ENCODE measurements at places on chromosomes 1 and 21. TPM values are rescaled to one million over a fixed set of nuclear protein-coding genes. Genes with fewer than 3 reads are reported as not detected.
A peak's percentile ranks its signal among the peaks of the same experiment; 100 is the strongest.

GRCh38 chr1:198700396-198700795, 61.6 kb downstream of the PTPRC start:
- no peak for DNase-seq
- H3K36me3 ChIP-seq, result no peaks in the 10 kb centered on the region
- no peaks in the 10 kb centered on the region for H3K27me3 ChIP-seq
- no peak overlapping the region for H3K27ac ChIP-seq

DNA sequence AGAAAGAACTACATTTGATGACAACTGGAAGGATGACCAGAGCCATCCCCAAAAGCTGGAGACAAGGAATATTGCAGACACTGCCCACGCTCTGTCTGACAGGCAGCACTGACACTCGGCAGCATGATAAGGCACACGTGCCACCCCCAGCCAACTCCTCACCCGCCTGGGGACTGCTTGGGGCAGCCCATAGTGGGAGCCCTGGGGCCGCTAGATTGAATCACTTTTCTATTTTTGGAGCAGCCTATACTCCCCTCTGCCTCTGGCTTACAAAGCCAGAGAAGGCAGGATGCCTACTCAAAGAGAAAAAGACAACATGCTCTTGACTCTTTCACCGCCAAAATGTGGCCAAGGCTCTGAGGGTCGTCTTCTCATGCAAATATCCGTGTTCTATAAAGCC, 1.3 kb downstream of the SMG5 start:
- H3K4me3 ChIP-seq, result peak overlapping the region; percentile 57
- H3K36me3 ChIP-seq, result peaks cover 13% of the 10 kb centered on the region
- H3K4me1 ChIP-seq, result peaks cover 12% of the 10 kb centered on the region
- H3K27ac ChIP-seq, result peak overlapping the region; percentile 17
- H3K27me3 ChIP-seq, result no peaks in the 10 kb centered on the region
- DNase-seq, result peak; percentile 13

OPTC gene
- total RNA-seq, result not detected

- no peaks in the 10 kb centered on the region for H3K27me3 ChIP-seq
- H3K36me3 ChIP-seq, result no peaks in the 10 kb centered on the region
- no peaks in the 10 kb centered on the region for H3K4me1 ChIP-seq
Observed at GRCh38 chr1:96365596-96366390, 355.8 kb upstream of the PTBP2 start.

DNA sequence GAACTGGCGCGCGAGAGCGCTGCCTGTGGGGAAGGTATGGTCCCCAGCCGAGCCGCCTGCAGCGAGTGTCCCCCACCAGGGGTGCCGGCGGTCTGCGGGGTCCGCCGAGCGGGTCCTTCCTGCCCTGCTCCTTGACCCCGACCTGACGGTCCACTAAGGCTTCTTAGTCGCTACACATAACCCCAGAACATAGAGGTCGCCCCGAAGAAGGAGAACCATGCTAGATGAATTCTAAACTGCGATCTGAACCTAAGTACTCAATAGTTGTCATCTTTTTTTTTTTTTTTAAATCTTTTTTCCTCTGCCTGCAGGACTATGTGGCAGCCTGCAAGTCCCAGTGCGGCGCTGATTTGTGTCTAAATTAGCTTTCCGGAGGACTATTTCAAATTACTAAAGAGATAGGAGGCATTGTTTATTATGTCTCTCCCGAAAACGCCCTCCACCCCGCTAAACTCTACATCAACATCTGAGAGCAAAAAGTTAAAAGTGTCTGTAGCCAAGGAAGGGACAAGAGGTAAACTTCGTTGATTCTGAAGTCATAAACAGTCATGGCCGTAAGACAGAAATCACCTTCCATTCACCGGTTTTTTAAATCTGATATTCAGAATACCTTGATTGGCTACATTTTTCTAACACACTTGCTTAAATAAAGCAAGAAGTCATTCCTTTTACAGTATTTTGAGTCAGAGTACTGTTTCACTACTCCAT, 476 bp downstream of the AXDND1 start:
- peak overlapping the region; percentile 77 for H3K4me3 ChIP-seq
- peak overlapping the region; percentile 97 for H3K27ac ChIP-seq
- no peaks in the 10 kb centered on the region for H3K36me3 ChIP-seq
- no peaks in the 10 kb centered on the region for H3K27me3 ChIP-seq

- peak overlapping the region; percentile 78 for H3K27ac ChIP-seq
- no peak overlapping the region for H3K4me3 ChIP-seq
- H3K4me1 ChIP-seq, result peaks cover 51% of the 10 kb centered on the region
- peaks cover 31% of the 10 kb centered on the region for H3K36me3 ChIP-seq
- no peaks in the 10 kb centered on the region for H3K27me3 ChIP-seq
Observed at GRCh38 chr1:155175281-155175926, 1.8 kb downstream of the TRIM46 start.

CRABP2 gene
- 0.76 TPM for total RNA-seq

- no peaks in the 10 kb centered on the region for H3K36me3 ChIP-seq
- no peaks in the 10 kb centered on the region for H3K4me1 ChIP-seq
- H3K27ac ChIP-seq, result no peak overlapping the region
- no peak for DNase-seq
- H3K27me3 ChIP-seq, result no peaks in the 10 kb centered on the region
Observed at GRCh38 chr21:39666681-39667315, 54.1 kb downstream of the B3GALT5 start.

DNA sequence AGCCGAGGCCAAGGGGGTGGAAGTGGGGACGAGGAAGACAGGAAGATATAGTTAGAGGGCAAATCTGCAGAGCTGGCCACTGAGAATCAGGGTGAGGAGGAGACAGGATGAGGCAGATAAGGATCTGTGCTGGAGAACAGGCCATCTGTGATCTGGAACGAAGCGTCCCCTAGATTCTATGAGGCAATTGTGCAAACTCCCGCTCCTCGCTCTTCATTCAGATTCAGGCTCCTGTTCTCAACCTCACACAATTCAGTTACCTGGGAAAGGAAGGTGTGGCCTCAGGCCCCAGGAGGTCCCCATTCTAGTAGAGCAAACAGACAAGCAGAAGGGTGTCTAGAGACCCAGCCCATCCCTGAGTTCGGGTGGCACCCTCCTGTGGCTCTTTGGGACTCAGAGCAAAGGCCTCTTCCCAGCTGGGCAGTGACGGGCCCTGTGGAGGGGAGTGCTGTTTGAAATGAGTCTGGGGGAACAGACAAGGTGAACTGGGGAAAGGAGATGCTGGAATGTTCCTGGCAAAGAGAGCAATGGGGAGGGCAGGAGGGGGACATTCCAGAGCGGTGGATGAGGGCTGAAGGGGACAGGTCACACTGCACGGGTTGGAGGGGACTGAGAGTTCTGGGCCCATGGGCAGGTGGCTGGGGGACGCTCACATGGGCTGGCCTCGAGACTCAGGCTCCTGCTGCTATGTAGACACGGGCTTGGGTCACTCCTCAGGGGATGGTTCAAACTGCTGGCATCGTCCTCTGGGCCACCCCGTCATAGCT, 39.9 kb upstream of the AJAP1 start:
- no peak for DNase-seq
- H3K36me3 ChIP-seq, result no peaks in the 10 kb centered on the region
- no peaks in the 10 kb centered on the region for H3K4me1 ChIP-seq
- H3K27ac ChIP-seq, result no peak overlapping the region
- H3K27me3 ChIP-seq, result peaks cover 18% of the 10 kb centered on the region

DNA sequence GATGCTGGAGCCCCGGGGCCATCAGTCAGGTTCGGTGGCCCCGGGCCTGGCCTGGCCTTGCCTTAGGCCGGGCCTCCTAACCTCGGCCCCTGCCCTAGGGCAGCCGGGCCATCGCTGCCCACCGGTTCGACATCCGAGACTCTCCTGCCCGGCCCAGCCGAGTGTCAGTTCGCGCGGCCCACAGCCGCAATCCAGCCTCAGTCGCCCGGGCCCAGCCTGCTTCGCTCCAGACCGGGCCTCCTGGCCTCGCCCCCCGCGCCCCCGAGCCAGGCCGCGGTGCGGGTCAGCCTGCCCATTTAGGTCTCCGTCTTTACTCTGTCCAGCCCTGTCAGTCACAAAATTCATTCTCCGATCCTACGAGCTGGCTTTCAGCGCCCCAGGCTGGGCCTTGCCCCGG, 777 bp downstream of the LRRC41 start:
- peak overlapping the region; percentile 85 for H3K27ac ChIP-seq
- H3K36me3 ChIP-seq, result no peaks in the 10 kb centered on the region
- peak; percentile 18 for DNase-seq
- H3K4me1 ChIP-seq, result peaks cover 51% of the 10 kb centered on the region
- H3K27me3 ChIP-seq, result no peaks in the 10 kb centered on the region
- peak overlapping the region; percentile 79 for H3K4me3 ChIP-seq

DNA sequence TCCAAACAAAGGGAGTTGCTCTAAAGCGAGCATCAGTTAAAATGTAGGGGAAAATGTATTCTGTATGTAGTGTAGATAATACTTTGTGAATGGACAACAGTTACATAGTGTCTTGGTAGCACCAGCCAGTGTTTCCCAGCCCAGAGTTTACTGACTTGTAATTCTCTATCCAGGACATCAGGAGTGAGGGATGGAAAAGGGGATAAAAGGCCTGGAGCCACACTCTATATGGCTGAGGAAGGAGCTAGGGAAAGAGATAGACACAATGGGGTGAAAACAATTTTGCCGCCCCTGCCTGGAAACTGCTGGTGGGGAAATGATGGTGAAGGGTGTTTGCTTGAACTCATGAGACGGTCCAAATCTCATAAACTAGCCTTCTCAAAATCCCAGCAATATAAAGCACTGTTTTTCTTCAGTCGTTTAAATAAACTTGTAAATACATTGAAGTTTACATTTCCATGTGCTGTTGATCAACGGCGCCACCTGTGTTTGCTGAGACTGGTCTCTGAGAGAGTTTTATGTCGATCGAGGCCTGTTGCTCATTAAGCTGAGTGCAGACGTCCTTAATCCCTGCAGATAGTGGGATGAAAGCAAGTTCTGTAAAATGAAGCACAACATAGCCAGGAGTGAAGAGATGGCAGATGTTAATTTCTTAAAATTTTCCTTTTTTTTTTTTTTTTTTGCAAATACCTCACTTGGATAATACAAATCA, 27.9 kb upstream of the AGO1 start:
- H3K4me3 ChIP-seq, result no peak overlapping the region
- no peak for DNase-seq
- peaks cover 3% of the 10 kb centered on the region for H3K36me3 ChIP-seq
- H3K27ac ChIP-seq, result no peak overlapping the region

DNA sequence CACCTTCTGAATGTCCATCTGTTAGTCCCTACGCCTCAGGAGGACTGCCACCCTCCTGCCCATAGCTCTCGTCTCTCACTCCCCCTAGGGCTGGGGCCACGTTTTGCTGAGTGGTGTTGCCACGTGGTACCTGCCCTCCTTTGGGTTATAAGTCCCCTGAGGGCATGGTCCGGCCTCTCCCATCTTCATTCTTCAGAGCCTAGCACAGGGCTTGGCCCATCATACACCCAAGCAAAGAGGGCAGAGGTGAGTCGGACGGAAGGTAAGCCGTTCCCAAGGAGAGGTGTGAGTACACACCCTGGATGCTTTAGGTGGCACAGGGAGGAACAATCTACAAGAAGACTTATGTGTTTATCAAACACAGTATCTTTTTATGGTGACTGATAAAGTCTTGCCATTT, 10.9 kb downstream of the PADI2 start:
- H3K27me3 ChIP-seq, result peaks cover 36% of the 10 kb centered on the region
- no peaks in the 10 kb centered on the region for H3K4me1 ChIP-seq
- H3K27ac ChIP-seq, result no peak overlapping the region
- DNase-seq, result no peak
- H3K36me3 ChIP-seq, result no peaks in the 10 kb centered on the region

RRP15 gene
- 11.7 TPM for total RNA-seq

- no peak for DNase-seq
- no peaks in the 10 kb centered on the region for H3K36me3 ChIP-seq
Observed at GRCh38 chr1:237711281-237711680, 179.4 kb downstream of the ZP4 start.

DNA sequence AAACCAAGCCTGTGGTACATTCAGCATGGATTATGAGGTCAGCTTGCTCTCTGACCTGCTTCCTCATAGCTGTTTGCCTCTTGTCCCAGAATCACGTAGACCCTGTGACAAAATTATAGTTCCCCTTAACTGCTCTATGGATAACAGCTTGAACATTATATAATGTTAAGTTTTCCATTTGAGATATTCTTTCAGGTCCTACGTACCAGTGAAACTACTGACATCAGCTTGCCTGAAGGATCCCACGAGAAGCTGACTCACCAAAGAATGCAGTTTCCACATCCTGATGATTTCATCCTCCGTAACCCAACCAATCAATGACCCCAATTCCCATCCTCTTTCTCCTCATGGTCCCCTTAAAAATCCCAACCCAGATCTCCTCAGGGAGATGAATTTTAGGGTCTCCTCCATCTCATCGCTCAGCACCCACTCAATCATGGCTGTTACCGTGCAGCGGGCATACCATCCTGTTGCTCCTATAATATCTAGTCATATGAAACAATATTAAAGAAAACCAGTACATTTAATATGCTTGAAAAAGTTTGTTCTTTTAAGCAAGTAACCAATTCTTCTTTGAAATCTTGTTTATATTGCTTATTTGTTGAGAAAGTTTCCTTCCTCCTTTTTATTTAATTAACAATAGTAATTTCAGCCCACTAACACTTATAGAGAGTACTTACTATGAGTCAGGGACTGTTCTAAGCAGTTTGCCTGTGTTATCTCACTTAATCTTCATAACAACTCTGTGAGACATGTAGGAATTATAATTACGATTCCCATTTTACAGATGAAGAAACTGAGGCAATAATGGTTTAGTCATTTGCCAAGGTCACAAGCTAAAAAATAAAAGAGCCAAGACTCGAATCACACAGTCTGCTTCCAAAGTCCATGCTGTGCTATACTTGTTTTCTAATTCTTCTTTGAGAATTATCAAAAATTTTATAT, 27.4 kb downstream of the CHML start:
- H3K36me3 ChIP-seq, result no peaks in the 10 kb centered on the region
- no peak overlapping the region for H3K4me3 ChIP-seq
- no peak for DNase-seq
- no peak overlapping the region for H3K27ac ChIP-seq

- H3K27me3 ChIP-seq, result no peaks in the 10 kb centered on the region
- no peak overlapping the region for H3K27ac ChIP-seq
- peaks cover 15% of the 10 kb centered on the region for H3K36me3 ChIP-seq
- DNase-seq, result no peak
- H3K4me1 ChIP-seq, result peaks cover 80% of the 10 kb centered on the region
Observed at GRCh38 chr1:19430121-19431068, 54.9 kb downstream of the CAPZB start.

DNA sequence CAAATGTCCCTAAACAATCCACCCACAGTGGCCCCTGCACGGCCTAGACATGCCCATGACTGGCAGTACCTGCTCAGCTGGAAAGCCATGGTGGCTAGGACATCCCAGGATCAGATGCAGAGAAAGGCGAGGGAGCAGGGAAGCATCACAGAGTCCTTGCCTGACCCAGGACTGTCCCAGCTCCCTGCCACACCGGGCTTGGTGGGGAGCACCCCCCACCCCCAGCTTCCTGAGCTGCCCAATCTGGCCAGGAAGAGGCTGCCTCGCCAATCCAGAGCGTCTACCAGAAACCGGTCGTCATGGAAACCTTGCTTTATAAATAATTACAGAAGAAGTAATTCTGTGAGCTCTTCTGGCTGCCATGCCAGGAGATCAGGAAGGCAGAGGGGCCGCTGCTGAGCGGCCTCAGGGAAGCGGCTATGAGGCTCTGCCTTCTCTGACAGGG, 34.8 kb downstream of the ACOT7 start:
- no peaks in the 10 kb centered on the region for H3K36me3 ChIP-seq
- H3K27ac ChIP-seq, result peak overlapping the region; percentile 92
- H3K4me3 ChIP-seq, result peak overlapping the region; percentile 37
- peaks cover 16% of the 10 kb centered on the region for H3K4me1 ChIP-seq
- no peaks in the 10 kb centered on the region for H3K27me3 ChIP-seq
- DNase-seq, result no peak

GRCh38 chr1:97691325-97691724, 229.5 kb downstream of the DPYD start:
- H3K27me3 ChIP-seq, result no peaks in the 10 kb centered on the region
- no peak overlapping the region for H3K27ac ChIP-seq

RAB42 gene
- not detected for total RNA-seq

Measured in T-cell (primary cell).